Aorta (tissue), 5 donors: ENCODE measurements at places on chromosomes 5 and 9. TPM values are rescaled to one million over a fixed set of nuclear protein-coding genes. Genes with fewer than 3 reads are reported as not detected.

GRCh38 chr5:172435362-172436077 is 18.8 kb downstream of the SH3PXD2B start:
- peak; percentile 73 for DNase-seq

DNA sequence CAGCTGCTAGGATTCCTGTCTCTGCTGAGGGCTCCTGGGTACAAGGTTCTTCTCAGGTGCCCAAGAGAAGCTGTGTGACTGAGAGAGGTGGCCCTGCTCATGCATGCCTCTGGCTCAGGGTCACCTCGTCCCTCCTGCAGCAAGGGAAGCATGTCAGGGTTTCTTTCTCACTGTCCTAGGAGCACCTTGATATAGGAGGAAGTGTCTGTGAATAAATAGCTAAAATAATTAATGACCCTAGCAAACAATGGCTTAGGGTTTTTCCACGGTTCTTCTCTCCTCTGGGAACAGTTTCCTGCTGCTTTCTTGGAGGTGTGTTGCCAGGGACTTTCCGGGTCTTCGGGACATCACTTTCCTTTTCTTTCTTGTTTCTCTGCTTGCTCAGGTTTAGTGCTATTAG is 87.2 kb downstream of the ARHGAP26 start:
- no peak for DNase-seq

DNA sequence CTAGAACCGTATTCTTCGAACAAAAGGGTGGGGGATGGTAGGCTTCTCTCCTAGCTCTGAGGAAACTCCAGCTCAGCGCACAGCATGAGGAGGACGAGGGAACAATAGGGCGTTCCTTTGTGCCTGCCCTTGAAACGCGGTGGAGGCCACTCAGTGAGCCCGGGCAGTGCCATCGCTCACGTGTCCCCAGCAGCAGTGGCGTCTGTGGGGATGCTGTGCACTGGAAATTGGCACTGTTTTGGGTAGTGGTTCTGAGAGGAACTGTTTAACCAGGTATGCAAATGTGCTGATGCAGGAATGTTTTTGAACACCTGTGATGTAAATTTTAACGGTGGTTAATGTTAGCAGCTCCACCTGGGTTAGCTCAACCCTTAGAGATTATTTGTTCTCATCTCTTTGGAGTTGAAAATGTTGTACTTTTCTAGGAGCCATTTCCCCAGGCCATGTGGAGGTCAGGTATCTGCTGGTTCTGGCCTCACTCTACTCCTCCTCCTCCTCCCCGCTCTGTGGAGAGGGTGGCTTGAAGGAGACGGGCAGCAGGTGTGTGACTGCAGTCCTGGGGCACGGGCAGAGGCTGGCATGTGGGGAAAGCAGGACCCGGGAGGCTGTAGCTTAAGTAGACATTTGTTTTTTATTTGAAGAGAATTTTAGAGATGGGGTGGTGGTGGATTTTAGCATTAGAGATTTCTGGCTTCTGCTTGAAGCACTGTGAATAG is 48.3 kb downstream of the EHMT1 start:
- peak; percentile 71 for DNase-seq

Gene CTXN3
- not detected for total RNA-seq

Gene TAF11L10
- not detected for total RNA-seq

DNA sequence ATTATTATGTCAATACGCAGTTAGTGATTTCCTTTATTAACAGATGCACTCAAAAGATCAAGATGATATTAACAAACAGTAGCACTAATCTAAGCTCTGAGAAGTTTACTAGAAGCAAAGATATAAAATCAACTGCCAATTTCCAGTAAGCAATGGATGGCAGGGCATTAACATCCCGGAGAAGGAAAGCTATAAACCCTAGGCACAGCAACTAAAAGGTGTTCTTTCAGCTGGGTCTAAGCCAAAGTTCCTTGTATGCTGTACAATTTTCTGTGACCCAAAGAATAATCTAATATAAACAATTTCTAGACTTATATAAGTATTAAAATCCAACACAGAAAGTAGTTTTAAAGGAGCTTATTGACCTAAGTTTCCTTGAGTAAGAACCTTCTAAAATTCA is 39.4 kb downstream of the PJA2 start:
- no peak for DNase-seq

Gene FLT4
- 22.1 TPM for total RNA-seq

DNA sequence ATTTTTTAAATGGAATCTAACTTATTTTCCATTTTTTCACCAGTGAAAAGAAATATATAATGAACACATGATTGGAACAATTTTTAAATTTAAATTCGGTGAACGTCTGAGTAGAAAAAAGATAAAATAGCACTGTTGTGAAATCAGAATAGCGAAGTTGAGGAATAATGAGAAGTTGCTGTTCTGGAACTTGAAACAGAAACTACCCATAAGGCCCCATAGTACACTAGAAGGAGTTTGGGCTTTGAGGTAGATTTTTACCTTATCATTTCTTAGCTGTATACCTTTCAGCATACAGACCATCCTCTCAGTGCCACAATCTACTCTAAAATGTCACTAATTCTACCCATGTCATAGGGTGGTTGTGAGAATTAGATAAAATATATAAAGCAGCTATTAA is 35.1 kb downstream of the TDRD7 start:
- DNase-seq: no peak

- no peak for DNase-seq
These were observed 324.6 kb downstream of the CAAP1 start for GRCh38 chr9:26567976-26568375.

DNA sequence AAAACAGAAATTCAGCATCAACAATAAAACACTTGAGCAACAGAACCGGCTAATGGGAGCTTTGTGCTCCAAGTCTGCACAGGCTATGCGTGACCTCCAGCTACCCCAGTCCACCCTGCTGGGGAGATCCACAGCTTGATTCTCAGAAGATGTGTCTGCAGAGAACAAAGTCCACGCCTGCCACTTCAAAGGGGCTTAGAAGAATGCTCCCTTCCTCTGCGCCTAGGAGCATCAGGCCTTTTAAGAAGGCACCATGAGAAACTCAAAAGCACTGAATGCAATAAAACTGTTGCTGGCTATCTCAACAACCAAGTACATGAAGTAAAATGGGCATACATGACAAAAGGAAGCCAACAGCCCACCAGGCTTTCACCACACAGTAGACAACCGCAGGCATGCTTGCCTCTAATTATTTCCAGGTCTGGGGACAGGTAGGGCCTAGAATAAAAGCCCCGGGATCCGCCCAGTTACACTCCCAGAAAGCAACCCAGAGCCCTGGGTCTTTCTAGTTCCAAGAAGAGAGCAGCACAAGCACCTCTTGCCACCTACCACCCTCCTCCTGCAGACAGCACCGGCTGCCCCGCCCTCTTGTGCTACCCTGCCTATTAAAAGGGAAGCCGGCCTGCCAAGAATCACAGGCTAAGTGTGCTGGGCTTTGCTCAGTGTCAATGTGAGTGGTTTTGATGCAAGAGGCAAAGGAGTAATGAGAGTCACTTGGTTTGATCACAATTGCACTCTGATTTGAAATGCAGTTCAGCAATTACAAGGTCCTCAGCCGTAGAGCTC is 123.2 kb downstream of the SPOCK1 start:
- DNase-seq: no peak

- no peak for DNase-seq
These were observed 170.4 kb downstream of the RFK start for GRCh38 chr9:76223749-76224340.

GRCh38 chr9:100298378-100298777 is 54.4 kb downstream of the TEX10 start:
- DNase-seq: no peak

GRCh38 chr5:96546120-96546519 is 113.1 kb upstream of the PCSK1 start:
- DNase-seq: no peak

DNA sequence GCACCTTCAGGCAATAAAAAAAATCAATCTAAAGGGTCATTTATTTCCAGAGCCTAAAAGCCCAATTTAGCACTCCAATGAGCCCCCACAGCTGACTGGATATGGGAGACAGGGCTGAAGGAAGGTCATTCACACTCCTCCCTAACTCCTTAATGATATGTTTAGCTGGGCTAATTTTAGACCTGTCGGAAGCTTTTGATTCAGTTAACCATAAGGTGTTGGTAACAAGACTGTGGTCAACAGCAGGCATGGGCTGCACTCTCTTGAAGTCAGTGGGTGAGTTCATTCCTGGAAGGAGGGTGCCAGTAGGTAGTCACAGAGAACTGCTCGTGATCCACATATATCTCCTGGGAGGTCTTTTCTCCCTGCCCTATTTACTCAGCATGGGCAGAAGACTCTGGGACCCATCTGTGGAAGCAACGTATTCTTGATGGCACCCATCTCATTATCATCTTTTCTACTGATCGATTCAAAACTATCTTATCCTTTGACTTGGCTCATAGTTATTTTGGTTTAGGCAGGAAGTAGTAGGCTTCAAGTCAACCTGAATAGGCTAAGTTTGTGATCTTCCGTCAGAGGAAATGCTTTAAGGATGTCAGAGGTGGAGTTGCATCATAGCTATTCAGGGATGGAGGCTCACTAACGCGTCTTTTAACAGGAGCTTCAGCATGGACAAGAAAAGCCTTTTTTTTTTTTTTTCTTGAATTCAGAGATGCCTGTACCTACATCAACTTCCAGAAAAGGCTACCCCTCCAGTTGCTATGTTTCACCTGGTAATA is 367.7 kb upstream of the SLC30A5 start:
- no peak for DNase-seq

DNA sequence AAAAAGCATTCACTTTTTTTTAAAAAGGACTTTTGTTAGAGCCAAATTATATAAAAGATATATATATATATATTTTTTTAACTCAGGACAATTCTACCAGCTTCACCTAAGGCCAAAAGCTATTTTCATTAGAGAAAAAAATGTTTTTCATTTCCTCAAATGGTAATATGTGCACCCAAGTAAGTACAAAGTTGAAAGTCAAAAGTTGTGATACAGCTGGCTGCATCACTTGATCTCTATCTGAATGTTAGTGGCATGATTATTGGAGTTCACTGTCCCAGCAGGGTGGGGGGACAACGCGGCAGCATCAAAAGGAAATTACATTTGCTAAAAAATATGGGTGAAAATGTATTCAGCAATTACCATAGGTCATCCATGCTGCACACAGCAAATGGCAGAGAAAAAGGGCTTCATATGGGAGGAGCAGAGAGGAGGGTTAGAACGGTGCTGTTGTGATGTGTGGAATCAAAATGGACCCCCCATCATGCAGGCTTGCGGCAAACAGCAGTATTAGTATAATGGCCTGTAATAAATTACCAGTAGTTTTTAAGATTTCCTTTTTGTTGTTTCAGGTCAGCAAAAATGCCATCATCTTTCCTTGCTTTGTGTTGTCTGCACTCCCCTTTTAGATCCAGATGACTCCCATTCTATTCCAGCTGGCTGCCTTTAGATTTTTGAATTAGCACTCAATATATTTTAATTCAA is 253.7 kb downstream of the MAT2B start:
- DNase-seq: no peak

- DNase-seq: no peak
These were observed 18.4 kb downstream of the TLN1 start for GRCh38 chr9:35713578-35713977.
